GM23338 (cell line): ENCODE measurements at places on chromosomes 12 and 14. TPM values are rescaled to one million over a fixed set of nuclear protein-coding genes. Genes with fewer than 3 reads are reported as not detected.

The VWF gene
- 0.31 and 0.56 TPM in 2 replicates for total RNA-seq

The CAPZA3 gene
- total RNA-seq = not detected in 2 replicates

DNA sequence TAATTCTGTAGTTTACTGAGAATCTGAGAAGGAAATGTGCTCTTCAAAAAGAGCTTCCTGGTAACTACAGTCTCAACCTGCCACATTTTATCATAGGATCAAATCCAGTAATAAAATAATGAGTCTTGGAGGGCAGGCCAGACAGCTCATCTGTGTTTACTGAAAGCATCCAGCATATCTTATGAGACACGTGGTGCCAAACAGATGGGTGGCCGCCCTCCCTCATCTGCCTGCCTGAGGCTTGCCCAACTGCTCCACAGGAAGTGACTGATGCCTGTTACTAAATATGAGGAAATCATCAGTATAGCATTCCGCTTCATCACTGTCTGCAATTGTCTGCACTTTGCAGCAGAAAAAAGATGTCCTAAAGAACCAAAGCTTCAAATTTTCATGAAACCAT is 13.5 kb downstream of the DHRS7 start:
- no peaks in the 10 kb centered on the region for H3K27me3 ChIP-seq
- H3K4me3 ChIP-seq = no peak overlapping the region

The KRT75 gene
- not detected in 2 replicates for total RNA-seq

The PPP1R36 gene
- 0.42 TPM in 1 of 2 replicates, not detected in the other for total RNA-seq

- peak; percentile 75 for DNase-seq
- H3K4me3 ChIP-seq = peak overlapping the region; percentile 71
- peaks cover 55% of the 10 kb centered on the region for H3K4me1 ChIP-seq
- no peak overlapping the region for H3K27ac ChIP-seq
- peaks cover 98% of the 10 kb centered on the region for H3K27me3 ChIP-seq
These were observed 6.0 kb downstream of the SIX6 start for GRCh38 chr14:60514741-60515491.

GRCh38 chr14:101927859-101928258 is 36.5 kb upstream of the DYNC1H1 start:
- no peak overlapping the region for H3K4me3 ChIP-seq
- no peak overlapping the region for H3K27ac ChIP-seq
- H3K4me1 ChIP-seq = no peaks in the 10 kb centered on the region
- no peaks in the 10 kb centered on the region for H3K27me3 ChIP-seq
